H4 (cell line): ENCODE measurements at places on chromosomes 16 and 17. TPM values are rescaled to one million over a fixed set of nuclear protein-coding genes. Genes with fewer than 3 reads are reported as not detected.
A peak's percentile ranks its signal among the peaks of the same experiment; 100 is the strongest.

DNA sequence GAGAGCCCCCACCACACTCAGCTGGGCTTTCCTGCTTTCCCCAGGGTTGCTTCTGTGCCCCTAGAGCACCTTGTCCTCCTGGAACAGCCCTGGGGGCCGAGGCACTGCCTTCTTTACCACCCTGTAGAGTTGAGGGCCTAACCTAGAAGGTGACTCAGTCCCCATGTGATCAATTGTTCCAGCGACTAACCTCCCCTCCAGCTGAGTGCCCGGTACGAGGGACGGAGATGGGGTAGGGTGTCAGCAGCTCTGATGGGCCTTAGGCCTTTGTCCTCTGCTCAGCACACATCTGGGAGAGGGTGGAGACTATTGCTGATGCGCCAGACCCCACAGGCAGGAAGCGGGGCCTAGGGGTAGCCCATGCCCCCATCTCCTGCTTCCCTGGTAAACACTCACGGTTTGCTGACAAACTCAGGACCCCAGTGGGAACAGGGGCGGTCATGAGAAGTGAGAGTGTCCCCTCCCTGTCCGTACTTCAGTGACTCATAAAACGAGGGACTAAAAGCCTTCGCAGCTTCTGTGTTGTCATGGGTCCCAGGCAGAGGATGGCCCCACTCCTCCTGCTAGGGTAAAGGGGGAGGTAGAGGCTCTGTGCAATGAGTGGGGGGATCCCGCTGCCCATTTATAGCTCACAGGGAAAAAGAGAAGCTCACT lies 33.1 kb downstream of the NECAB2 start:
- no peak for DNase-seq

DNA sequence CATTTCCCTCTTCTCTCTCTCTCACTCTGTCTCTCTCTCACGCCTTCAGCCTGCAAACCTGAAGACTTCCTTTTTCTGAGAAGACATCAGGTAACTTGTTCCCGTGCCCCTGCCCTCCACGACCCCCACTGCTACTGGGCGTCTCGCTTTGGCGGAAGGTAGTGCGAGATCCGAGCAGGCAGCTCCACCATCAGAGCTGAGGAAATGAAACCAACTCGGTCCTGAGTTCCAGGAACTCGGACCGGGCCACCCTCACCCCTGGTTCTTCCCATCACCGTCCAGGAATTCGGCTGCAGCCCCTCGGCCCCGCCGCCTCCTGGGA lies 585 bp downstream of the MLKL start:
- DNase-seq, result no peak

DNA sequence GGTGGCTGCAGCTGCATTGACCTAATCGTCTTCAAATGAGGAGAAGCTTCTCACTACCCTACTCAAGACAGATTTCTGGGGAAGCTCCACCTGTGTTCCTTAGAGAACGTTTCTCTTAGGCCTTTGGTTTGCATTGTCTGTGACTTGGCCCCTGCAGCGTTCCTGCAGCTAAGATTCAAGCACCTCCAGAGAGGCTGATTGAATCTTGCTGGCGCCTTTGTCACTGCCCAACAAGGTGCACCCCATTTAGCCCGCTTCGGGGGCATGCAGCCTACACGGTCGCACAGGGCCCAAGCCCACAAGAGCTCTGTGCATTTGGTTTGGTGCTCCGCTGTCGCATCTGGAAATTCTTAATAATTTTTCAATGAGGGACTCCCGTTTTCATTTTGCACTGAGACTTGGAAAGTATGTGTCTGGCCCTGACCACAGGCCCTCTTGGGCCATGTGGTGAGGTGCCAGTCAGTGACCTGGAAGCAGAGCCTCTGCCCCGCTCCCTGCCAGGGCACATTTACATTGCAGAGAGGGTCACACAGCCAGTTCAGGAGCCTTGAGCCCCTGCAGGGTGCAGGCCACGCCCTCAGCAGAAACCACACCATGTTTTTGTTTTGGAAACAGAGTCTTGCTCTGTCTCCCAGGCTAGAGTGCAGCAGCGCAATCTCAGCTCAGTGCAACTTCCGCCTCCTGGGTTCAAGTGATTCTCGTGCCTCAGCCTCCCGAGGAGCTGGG lies 51.1 kb upstream of the CACNG5 start:
- no peak for DNase-seq

DNA sequence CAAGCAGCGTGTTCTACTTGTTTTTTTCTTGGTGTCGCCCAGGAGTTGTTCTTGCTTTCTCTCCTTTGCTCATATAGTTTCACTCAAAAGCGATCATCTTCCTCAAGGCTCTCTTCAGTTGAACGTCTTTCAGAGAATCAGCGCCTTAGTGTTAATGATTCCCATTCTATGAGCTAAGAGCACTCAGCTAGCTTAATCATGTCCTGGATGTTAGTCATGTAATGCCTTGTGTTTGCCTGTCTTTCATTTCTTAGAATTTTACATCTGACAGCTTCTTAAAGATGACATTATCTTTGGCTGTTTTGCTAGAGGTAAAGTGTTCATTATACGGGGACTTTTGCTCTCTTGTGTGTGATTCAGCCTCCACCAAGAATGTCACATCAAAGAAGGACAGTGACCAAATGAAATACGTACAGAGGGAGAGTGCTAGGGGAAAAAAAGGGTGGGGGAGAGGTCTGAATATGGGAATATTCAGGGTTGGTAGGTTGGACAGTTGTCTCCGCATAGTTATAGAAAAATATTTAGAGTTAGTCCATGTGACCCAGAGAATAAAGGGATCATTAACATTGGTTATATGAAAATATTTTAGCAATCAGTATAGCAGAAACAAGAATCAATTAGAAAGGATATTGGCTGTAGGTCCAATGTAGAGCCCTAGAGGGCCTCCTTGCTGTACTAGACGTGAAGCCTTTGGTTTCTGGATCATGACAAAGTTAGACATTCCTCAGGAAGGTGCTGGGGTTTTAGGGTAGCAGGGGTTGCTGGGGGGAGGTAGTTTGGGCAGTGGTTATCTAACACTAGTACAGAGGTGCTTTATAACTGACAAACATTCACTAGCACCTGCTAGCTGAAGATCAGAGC lies 31.9 kb upstream of the ANKFN1 start:
- no peak for DNase-seq

DNA sequence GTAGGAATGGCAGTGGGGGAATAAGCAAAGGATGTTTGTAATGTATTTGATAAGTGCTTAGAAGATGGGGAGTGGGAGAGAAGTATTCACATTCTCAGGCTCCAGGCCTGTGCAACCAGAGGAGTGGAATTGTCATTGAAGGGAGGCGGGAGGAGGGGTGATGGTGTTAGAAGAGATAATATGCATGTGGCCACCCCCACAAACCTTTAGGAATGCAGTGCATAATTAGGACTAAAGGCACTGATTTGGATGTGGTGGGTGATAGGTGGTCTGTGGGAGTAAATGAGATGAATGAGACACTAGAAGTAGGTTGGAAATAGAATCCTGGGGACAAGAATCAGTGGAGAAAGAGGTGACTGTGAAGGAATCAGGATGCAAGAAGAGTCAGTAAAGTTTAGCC lies 27.1 kb downstream of the UTP18 start:
- no peak for DNase-seq

DNA sequence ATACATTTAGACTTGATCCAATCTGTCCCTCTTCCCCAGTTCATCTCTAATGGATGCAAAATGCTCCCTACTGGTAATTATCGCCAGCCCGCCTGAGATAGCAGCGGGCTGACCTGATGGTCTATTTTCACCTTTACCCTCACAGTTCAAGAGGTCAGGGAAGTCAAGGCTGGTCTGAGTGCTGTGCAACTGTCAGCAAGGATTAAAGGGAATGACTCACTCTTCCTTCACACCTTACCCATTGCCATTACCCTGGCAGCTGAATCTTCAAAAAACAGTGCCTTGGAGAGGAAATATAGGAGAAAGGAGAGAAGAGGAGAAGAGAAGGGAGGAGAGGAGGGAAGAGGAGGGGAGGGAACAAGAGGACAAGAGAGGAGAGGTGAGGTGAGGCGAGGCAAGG lies 36.3 kb downstream of the GRB7 start:
- no peak for DNase-seq

GRCh38 chr17:63407741-63408330 lies 38.3 kb downstream of the CYB561 start:
- DNase-seq, result no peak

GRCh38 chr16:1779234-1779701 lies 3.1 kb downstream of the SPSB3 start:
- no peak for DNase-seq

DNA sequence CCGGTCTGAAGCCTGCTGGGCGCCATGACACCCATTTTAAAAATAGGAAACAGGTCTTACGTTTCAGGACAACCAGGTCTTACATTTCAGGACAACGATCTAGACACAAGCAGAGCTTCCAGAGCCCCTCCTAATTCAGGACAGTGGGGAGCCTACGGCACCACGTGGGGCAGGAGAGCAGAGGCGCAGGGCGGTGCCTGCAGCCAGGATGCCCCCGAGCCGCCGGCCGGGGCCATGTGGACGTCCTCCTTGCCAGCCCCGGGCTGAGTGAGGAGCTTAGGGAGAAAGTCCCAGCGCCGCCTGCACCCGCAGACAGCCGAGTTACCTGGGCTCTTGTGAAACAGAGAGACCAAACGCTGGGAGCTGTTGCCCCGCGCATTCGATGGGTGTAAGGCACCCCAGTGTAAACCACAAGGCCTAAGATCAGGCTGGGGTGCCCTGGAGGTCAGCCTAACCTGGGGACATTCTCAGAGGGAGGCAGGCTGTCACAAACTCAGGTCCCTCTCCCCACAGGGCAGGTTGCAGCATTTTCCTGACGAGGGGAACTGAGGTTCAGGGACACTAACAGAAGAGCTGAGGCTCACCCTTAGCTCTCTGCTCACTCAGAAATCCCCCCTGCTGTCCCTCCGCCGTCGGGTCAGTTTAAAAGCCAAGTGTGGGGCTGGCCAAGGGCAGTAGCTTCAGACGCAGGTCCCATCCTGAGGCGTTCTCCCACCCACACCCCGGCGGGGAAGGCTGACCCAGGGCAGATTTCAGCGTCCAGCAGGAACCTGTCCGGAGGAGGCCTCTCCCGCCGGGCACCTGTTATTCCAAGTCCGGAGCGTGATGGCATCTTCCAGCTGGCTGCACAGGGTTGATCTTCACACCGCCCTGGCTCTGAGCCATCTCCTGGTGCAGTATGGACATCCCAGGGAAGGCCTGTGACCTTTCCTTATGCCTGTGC lies 1.8 kb upstream of the NOTUM start:
- DNase-seq, result no peak

DNA sequence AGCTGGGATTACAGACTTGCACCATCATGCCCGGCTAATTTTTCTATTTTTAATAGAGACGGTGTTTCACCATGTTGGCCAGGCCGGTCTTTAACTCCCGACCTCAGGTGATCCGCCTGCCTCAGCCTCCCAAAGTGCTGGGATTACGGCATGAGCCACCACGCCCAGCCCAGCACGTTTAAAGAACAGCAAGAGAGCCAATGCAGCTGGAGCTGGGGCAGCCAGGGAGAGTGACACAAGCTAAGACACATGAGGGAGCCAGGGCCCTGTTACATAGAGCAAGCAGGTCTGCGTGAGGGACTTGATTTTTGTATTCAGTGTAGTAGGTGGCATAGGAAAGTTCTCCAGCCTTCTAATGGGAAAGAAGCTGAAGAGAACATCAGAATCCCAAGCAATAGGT lies 21.7 kb upstream of the GOSR2 start:
- no peak for DNase-seq

GRCh38 chr17:67025216-67025792 lies 19.1 kb upstream of the CACNG1 start:
- no peak for DNase-seq

DNA sequence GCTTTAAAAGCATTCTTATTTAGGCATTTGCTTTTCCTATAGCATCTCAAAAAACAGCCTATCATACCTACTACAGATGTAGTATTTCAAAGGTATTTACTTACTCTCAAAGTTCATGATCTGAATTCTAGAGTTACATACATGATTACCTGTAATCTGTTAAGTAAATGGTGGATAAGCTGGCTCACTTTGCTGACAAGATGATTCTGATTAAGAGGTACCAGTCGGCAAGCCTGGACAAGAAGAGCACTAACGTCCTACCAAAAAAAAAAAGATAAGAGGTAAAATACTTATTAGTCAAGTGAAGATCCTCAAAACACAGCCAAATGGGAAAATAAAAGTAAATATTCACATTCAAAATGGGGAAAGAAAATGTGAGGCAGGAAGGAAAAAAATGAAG lies 2.7 kb downstream of the HEATR6 start:
- DNase-seq, result no peak

DNA sequence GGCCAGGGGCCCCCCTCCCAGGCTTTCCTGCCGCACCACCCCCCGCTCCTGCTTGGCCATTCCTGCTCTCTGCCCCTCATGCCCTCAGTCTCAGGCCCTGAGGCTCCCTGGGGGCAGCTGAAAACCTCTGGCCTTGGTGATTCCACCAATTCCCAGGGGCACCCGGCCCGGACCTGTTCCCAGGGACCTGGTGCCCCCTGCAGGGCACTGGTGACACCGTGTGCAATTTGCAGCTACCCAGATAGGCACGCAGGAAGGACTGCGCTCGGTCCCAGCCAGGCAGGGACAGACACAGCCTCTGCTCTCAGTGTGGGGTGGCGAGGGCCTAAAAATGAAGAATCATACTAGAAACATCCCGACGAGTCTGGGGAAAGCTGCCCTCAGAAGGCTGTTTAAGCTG lies 13.4 kb downstream of the WFDC1 start:
- DNase-seq, result peak; percentile 51

GRCh38 chr17:42276359-42276608 lies at the start of gene STAT5B:
STAT5B (minus strand) TSS chr17:42276391; CDS start chr17:42232127, 44,264 bp downstream.
- no peak for DNase-seq

GRCh38 chr17:29216856-29217255 lies 29.8 kb upstream of the CRYBA1 start:
- DNase-seq, result no peak

Gene ALOX15
- total RNA-seq, result not detected in 2 replicates

Gene MRPL28
- total RNA-seq, result 159 and 167 TPM in 2 replicates

Gene CLDN9
- total RNA-seq, result not detected in 2 replicates

Gene HP
- total RNA-seq, result 0.08 TPM in 1 of 2 replicates, not detected in the other

Gene SLC22A31
- not detected in 2 replicates for total RNA-seq

Gene CDC6
- 48.0 and 62.5 TPM in 2 replicates for total RNA-seq

Gene KRTAP3-2
- not detected in 2 replicates for total RNA-seq
